ENCODE measurements at places on chromosomes 1 and 21.

- DNase-seq = no peak
These were observed 8.4 kb upstream of the GUCA2B start for GRCh38 chr1:42144711-42145388.

GRCh38 chr1:110136911-110137310, 13.4 kb upstream of the SLC6A17 start:
- no peak for DNase-seq

DNA sequence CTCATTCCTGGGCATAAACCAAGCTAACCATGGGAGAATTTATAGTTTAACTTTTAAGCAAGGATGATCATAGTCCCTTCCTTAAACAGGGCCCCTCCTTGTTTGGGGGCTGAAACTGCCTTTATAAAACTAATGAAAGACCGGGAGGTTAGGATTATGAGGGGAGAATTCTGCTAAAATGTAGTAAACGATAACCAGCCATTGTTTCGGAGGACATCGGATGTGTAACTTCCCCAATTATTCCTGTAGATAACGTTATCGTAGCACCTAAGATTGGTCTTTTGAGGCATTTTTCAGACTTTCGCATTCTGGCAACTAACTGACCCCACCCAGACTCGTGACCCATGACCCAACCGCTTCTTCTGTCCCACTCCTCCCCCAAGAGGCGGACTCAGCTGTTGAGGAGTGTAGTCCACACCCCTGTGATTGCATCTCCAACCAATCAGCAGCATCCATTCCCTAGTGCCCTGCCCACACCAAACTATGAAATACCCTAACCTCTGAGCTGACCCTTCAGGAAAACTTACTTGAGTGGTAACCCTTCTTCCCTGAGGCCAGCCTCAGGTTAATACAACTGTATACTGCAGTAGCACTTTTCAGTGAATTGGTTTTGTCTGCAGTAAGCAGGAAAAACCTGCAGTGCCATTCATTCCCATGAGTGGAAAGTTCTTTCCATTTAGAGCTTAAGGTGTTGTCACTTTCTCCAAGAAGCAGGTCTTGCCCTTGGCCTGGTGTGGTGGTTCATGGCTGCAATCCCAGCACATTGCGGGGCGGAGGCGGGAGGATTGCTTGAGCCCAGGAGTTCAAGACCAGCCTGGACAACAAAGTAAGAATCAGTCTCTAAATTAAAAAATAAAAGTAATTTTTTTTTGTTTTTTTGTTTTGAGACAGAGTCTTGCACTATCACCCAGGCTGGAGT, 823 bp upstream of the SYF2 start:
- DNase-seq = peak; percentile 62

- DNase-seq = no peak
These were observed 349 bp upstream of the GPN2 start for GRCh38 chr1:26890467-26890796.

GRCh38 chr1:214492401-214493075, 58.9 kb downstream of the PTPN14 start:
- no peak for DNase-seq

- no peak for DNase-seq
These were observed 86.3 kb upstream of the SOD1 start for GRCh38 chr21:31573217-31573616.
